ENCODE measurements at places on chromosomes 16 and 17. TPM values are rescaled to one million over a fixed set of nuclear protein-coding genes. Genes with fewer than 3 reads are reported as not detected.

The SLC6A2 gene
- not detected for total RNA-seq

DNA sequence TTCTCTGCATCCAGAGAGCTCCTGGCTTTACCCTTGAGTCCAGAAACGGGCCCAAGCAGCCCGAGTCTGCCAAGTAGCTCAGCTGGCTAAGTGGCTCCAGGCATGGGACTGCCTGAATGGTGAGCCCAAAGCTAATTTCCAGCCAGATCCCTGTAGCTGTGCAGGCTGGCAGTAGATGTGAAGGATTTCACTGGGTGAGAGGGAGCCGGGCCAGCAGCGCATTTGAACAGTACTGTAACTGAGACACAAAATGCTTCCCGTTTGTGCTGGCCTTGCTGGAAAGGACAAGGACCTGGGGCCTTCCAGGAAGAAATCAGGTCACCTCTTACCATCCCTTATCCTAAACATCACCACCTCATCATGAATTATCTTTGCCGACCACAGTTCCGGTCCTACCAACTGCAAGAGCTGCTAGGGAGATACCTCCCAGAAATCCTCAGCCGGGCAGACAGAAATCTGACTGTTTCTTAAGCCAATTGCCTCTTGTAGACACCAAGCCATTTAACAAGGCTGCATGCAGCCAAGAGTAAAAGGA lies 3.7 kb downstream of the TIMP2 start:
- DNase-seq = peak; percentile 75

DNA sequence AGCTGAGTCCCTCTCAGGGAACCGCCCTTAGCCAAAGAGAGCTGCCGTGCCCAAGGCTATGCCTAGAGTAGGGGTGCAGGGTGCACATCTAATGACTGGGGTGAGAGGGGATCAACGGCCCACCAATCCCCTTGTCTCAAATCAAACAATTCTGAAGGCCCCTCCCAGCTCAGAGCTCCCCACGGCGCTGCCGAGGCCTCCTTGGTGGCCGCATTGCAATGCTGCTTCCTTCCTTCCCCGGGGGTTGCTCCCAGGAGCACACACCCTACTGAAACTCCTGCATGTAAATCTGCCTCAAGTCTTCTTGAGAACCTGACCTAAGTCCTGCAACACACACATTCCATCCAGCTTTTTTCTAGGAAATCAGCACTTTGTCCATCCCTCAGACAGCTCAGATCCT lies 80.6 kb upstream of the RCVRN start:
- no peak for DNase-seq

GRCh38 chr16:86665929-86666328 lies 87.6 kb downstream of the FOXL1 start:
- DNase-seq = no peak

Measured in right cardiac atrium (tissue), 5 donors.